Activated T-helper 1 cell treated with Interleukin-2 at 50 U/mL for 16 hours (primary cell): ENCODE measurements at places on chromosomes 7 and 10.
A peak's percentile ranks its signal among the peaks of the same experiment; 100 is the strongest.

DNA sequence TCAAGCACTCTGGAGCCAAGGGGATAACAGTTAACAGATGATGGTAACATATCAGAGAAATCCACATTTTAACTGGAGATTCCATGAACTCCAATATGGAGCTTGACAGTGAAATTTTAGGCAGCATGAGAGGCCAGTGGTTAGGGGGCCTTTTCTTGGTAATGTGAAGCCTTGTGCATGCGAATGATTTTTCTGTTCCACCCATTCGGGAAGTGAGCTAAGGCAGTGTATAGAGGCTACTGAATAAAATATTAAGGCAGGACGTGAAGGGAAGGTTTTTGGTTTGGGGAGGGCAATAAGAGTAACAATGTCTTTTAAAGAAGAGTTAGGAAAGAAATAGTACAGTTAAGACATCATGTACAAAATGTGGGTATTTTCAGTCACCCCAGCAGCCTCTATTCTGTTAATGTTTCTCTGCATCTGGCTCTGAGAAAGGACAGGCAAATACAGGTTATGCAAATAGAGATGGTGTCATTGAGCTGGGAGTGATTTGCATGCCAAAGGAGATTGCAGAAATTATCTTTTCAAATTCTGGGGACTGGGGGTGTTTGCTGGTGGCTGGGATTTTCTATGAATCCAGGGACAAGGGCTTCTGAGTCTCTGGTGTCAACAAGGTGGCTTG lies 6.8 kb upstream of the TAS2R60 start:
- no peak for DNase-seq

DNA sequence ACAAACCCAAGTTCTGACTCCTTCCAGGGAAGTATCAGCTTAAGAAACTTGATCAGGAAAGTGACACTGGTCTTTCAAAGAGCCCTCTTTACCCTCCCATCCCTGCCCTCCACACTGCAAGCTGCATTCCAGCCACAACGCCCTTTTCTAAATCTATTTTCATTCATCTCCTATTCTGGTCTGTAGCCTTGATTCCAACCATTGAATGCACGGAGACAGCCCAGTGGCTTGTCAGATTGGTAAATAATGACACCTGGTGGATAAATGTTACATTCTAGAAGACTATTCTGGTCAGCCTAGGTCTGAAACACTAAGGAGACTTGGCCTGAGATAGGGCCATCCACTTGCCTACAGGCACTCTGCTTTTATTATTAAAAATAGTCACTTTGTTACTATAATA lies 20.9 kb downstream of the MORN4 start:
- DNase-seq: no peak

DNA sequence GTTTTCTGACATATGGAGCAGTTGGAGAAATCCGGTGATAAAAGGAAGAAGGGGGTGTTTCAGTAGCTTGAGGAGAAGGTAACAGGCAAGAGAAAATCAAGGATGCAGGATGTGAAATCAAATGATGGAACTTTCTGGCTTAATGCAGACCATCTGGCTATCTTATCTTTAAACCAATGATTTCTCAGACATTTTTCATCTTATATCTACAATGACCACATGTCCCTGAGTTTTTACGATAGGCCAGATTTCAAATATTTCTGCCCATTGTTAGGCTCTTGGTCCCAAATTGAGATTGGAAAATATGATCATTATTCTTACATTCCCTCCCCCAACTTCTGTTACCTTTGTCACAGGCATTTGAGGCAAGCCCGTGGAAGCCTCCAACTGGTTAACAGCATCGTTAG lies 486.8 kb downstream of the SUGCT start:
- no peak for DNase-seq

DNA sequence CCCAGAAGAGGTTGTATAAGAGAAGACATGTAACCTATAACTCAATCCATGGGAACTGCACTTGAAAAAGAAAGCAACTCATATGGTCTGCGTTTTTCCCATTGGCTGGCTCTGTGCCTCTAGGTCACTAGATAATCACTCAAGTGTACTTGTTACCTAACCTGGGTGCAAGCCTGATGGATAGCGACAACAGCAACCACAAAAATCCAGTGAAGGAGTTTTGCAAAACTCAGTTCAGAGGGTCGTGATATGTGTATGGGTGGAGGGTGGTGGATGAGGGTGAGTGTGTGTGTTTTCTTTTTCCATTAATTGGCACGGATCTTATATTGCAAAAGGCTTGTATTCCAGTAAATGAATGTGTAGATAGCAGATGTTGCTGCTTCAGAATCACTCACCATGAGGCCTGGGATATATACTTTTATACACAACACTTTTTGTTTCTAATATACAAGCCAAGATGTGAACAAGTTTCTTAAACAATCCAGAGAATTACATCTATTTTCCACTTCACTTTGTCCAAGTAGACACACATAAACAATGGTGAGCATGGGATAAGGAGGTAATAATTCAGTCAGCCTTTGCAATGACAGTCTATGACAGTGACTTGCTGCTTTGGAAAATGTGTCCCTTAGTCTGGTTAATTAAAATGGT lies 286.9 kb upstream of the DKK1 start:
- no peak for DNase-seq

DNA sequence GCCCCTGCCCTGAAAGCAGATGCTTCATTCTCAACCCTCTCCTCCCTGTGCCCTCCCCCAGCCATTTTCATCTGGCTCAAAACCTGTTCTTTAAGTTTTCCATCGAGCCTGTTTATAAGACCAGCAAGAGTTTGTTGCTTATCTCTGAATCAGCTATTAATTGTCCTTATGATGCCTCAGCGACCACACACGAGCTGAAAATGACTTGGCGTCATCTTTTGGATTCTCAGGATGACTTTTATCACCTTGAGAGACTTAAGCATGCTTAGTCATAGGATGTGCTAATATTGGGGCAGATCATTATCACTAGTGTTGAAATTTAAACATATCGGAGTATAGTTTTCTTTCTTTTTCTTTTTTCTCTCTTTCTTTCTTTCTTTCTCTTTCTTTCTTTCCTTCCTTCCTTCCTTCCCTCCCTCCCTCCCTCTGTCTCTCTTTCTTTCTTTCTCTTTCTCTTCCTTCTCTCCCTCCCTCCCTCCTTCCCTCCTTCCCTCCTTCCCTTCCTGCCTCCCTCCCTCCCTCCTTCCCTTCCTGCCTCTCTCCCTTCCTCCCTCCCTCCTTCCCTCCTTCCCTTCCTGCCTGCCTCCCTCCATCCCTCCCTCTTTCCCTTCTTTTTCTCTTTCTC lies 184.5 kb downstream of the PHTF2 start:
- DNase-seq: no peak

DNA sequence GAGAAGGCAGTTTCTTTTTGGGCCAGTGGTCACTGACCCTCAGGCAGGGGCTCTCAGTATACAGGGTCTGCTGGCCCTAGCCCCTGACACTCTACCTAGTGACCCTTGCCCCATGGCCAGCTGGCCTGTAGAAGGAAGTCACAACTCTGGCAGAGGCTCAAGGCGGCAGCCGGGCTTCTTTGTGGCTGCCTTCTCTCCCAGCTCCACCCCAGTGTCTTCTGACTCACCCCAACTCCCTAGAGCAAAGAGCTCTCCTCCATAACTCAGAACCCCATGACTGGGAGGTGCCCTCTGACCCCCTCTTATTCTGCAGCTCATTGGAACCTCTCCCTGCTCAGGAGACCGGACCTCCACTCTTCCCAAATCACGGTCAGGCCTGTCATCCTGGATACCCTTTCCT lies 358.2 kb downstream of the FGFR2 start:
- no peak for DNase-seq

- DNase-seq: peak; percentile 20
Observed at GRCh38 chr7:73623798-73624668, at the start of gene MLXIPL. TSS of gene MLXIPL (minus strand) at chr7:73624522. CDS start at chr7:73624492, 30 bp downstream.

DNA sequence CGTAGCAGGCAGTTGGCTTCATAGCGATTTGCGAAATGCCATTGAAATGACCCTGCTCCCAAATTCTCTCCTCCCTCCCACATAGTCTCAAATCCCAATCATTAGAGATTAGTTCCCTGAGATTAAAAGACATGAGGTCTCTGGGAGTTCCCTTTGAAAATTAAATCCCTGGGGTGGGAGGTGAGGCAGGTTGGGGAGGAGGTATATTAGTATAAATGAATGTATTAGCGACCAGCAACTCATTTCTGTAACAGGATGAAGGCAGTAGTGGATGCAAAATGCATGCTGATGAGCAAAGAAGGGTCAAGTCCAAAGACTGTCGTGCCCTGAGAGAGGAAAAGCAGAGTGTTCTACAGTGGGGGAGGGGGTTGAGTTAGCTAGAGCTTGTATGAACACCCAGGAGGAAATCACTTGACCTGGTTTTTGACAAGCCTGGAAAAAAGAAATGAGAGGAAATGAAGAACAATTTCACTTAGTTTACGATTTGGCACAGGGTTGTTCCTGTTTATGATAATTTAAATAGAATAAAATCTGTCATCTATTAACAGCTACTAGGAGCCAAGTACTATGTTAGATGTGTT lies 79.6 kb upstream of the MTPN start:
- no peak for DNase-seq
